ENCODE measurements at places on chromosomes 2 and 18.

DNA sequence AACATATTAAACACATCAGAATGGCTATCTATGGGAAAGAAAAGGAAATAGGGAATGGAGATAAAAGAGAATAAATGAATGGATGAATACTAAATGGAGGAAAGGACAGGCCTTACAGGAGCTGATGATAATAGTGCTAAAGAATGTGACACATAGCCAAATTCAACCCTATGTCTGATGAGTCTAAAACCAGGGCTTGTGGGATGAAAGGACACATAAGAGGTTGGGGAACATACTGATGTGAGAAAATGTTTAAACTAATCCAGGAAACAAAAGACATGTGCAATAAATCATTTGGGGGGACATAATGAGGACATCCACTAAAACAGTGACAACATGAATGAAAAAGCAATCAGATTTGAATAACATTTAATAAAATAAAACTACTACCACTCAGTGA is 120.0 kb downstream of the DYM start:
- DNase-seq, result no peak

GRCh38 chr2:232534940-232535651 is 4.4 kb upstream of the CHRNG start:
- DNase-seq, result no peak

DNA sequence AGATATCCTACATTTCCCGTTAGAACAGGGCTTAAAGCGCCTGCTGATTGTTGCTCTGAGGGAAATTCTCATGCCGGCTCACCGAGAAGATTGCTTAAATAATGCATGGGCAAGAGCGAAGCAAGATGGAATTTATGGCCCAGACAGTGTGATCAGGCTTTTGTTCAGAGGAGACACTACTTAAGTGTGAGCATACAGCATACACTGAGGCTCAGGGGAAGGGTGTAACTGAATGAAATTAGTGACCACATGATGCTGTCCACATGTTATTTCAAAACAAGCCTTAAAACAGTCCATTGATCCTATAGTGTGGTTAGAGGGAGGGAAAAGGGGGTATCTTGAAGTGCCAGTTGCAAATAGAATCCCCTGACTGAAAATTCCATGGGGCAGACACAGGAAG is 125.5 kb downstream of the RAPGEF4 start:
- no peak for DNase-seq

DNA sequence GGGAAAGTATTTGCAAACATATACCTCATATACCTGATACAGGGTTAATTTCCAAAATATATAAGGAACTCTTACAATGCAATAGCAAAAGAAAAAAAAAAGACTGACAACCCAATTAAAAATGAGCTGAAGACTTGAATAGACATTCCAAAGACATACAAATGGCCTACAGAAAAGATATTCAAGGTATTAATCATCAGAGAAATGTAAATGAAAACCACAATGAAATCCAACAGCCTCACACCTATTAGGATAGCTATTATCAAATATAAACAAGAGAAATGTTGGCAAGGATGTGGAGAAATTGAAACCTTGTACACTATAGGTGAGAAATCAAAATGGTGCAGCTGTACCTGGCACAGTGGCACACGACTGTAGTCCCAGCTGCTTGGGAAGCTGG is 25.7 kb downstream of the NR4A2 start:
- DNase-seq, result no peak

DNA sequence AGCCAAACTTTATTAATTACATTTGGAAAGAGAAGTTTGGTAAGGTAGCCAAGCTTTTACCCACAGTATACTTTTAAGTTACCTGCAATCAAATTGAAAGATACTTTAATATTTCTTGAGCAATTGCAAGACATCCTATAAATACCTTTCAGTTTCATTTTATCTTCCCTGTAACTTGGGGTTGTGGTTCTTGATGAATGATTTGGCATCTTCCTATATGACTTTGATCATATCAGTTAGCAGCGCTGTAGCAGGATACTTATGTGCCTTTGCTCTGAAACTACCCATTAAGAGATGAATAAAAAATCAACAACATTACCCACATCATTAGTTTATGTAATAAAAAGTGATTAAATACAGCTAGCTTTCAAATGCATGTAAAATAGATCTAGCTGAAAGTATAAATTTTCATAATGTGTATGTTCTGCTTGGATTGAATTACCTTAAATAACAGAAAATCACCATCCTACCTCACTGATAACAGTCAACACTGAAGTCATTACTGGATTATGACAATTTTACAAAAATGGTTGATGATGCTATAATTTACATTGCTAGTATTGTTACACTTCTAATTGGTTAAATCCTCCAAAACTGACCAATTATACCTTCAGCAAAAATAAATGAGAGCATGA is 50.4 kb downstream of the MMADHC start:
- no peak for DNase-seq

GRCh38 chr2:172239944-172240590 is 137.4 kb upstream of the DLX2 start:
- DNase-seq, result no peak

- DNase-seq, result no peak
Observed at GRCh38 chr2:111702804-111703196, 181.2 kb downstream of the ANAPC1 start.

- DNase-seq, result peak; percentile 19
Observed at GRCh38 chr2:113390124-113390849, 47.2 kb upstream of the ZNG1B start.

GRCh38 chr2:226578879-226579278 is 220.7 kb downstream of the IRS1 start:
- no peak for DNase-seq

- DNase-seq, result no peak
Observed at GRCh38 chr2:172624996-172625395, 69.1 kb downstream of the PDK1 start.

- no peak for DNase-seq
Observed at GRCh38 chr2:20465716-20466394, 19.0 kb downstream of the RHOB start.

DNA sequence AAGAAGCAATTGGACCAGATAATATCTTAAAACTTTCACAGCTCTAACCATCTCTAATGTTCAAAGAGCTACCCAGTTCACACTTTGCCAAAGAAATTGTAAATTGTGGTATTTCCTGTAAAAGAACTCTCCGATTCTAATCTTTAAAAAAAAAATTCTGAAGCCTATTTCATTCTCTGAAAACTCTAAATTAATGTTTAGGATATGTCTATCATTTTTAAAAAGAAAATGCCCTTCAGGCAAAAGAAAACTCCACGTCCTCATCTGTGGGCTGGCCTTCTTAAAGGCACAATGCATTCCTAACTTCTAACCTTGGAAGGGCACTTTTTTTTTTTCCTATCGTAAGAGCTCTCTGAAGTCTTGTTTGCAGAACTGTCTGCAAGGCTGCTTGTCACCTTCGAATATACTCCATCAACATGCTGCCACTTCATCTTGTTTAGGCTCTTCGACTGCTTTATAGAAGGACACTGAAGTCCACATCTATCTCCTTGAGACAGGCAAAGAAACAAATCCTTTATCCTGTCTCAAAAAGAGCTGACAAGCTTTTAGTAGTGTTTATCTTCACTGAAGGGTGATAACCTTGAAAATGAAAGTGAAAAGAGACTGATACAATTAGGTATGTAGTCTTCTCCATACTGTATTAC is 124.3 kb upstream of the SLC39A10 start:
- DNase-seq, result no peak

- DNase-seq, result no peak
Observed at GRCh38 chr2:231470246-231470900, 6.1 kb upstream of the NCL start.

DNA sequence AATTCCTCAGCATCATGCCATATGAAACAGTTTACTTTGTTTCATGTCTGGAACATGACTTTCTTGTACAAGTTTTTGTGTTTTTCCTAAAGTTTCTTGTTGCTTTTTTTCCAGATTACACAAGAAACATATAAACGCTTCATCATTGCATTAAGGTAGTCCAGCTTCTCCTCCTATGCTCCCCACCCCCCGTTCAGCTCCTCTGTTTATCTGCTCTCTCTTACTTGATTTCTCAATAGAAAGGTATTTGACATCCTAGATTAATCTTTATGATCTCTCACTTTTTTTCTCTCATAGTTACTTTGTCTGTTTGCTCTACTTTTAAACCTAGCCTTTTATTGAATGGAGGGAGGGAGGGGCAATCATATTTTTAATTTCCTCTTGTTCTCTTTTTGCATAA is 25.4 kb downstream of the SLC40A1 start:
- DNase-seq, result no peak

- DNase-seq, result no peak
Observed at GRCh38 chr2:102621630-102622029, 2.3 kb downstream of the SLC9A2 start.

GRCh38 chr18:24831081-24831480 is 370.6 kb downstream of the HRH4 start:
- no peak for DNase-seq

- DNase-seq, result no peak
Observed at GRCh38 chr18:63090334-63090733, 229.2 kb downstream of the BCL2 start.

DNA sequence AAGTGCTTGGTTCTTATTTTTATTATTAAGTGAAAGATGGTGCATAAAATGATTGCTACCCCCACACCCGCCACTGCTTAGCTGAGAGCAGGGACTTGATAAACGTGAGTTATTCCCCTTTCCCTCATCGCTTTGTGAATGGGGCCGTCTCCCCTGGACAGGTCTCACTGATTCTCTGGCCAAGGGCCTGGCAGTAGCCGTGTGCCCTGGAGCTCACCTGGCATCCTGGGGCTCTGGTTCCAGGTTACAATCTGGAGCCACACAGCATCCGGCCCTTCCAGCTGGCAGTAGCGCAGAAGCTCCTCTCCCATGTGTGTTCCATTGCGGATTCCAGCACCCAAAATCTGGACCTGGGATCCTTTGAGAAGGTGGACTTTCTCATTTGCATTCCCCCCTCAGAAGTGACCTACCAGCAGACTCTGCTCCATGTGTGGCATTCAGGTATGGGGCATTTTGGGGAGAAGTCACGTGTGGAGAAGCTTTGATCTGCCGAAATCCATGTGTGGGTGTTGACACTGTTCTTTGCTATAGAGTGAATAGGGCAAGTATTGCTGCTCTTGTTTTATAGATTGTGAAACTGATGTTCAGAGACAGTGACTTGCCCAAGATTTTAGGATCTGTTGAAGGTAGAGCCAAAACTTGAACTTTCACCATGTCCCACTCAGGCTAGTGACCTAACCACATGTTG is 63.8 kb downstream of the GREB1 start:
- no peak for DNase-seq

DNA sequence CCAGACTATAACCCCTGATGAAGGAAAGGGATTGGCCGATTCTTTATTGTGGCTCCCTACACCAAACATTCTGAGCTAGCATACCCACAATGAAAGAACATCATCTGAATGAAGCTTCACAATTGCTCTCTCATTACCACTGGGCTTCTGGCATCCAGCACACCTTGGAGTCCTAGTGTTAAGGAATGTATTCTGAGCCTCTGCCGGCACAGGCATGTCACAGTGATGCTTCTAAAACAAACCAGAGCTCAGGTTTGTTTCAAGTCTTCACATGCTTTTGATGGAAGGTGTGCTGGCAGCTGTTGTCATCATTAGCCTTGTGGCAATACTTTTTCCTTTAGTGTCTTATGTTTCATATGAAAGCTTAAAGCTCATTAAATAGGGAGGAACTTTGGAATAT is 76.3 kb upstream of the RBBP8 start:
- DNase-seq, result no peak

DNA sequence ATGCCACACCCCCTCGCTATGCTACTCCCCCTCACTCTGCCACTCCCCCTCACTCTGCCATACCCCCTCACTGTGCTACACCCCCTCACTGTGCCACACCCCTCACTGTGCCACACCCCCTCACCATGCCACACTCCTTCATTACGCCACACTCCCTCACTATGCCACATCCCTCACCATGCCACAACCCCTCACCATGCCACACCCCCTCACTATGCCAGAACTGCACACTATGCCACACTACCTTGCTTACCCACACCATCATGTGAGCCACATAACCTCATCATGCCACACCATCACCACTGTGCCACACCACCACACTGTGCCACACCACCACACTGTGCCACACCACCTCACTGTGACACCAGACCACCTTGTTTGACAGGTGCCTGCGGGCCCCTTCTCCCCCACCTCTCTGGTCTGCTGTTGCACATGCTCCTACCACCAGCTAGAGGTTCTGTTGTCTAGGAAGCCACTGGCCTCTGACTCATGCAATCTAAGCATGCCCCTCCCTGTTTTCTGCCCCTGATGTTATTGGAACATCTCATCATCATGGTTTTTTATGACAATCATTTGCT is 22.0 kb downstream of the MARCHF4 start:
- DNase-seq, result no peak

DNA sequence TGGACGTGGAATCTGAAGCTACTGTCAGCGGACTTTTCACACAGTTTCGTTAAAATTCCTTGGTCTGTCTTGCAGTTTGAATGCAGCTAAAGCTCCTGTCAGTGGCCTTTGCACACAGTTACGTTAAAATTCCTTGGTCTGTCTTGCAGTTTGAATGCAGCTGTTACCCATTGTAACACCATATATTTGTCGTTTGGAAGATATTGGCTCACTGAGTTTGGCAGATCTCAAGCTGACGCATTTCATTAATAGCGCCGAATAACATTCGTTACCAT is 1.0 kb downstream of the LIMS1 start:
- DNase-seq, result no peak

DNA sequence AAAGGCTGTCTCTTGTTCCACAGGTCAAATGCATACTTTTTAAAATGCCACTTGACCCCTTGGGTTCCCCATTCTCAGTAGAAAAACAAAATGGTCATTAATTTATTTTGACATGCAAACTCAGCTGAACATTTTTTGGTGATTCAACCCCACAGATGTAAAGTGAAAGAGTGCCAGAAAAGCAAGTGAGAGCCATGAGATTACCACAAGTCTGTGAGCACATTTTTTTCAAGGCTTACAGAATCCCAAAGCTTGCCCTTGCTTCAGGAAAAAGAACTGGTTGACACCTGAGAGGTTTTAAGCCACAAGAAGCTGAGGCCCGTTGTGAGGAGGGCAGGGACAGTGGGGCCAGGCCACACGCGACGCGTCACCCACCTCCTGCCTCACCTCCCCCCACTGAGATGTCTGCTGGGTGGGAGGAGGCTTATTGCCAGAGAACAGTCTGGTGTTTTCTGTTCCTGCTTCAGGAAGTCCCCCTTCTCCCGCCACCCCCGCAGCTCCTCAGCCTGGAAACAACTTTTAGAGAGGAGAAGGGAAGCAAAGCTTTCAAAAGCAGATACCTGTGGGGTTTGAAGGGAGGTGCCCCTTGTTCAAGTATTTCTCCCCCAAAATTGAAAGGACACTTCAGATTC is 70.4 kb upstream of the CYP1B1 start:
- DNase-seq, result no peak

DNA sequence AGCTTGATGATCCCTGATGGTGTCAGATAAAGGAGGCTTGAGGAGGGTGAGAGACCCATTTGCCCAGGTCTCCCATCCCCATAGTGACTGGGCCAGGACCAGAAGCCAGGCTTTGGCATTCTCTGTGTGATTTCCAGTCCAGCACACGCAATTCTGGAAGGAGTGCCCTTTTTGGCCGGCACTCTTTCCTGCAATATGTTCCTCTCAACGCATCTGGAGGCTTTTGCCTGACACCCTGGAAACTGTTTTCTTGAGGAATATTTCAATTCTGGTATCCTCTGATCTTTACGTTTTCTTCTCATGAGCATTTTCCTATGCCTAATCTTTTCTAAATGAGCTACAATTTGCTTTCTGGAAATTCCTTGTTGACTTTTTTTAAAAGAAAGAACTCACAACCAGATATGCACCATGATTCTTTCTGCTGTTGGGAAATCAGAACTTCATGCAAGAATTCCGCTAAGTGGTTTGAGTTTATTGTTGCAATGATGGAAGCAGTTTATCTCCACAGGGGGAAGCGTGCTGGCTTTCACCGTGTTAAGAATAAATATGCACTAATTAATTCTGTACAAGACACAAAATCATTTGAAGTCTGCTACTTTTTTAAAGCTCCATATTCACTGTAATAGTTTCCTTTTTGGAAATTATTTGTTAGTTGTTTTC is 143.7 kb downstream of the NAPG start:
- no peak for DNase-seq
